Retina (tissue), 1 donor: ENCODE measurements at places on chromosomes 6 and 20.

GRCh38 chr6:167403427-167403826 is 78.5 kb downstream of the TTLL2 start:
- DNase-seq: no peak

DNA sequence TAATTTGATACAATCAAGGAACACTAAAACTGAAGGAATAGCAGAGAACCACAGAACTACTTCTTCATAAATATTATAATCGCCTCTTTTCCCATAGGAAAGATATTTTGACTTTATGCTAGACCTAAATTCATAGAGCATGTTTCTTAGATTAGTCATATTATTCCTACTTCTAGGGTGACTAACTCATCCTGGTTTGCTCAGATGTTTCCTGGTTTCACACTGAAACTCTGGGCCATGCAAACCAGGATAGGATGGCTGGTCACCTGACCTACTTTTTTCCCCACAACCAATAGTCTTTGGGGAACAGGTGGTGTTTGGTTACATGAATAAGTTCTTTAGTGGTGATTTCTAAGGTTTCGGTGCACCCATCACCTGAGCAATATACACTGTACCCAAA is 42.8 kb downstream of the MMS22L start:
- no peak for DNase-seq

GRCh38 chr20:16846006-16846405 is 97.8 kb downstream of the OTOR start:
- no peak for DNase-seq

GRCh38 chr20:1473246-1474220 is 6.9 kb upstream of the NSFL1C start:
- no peak for DNase-seq

DNA sequence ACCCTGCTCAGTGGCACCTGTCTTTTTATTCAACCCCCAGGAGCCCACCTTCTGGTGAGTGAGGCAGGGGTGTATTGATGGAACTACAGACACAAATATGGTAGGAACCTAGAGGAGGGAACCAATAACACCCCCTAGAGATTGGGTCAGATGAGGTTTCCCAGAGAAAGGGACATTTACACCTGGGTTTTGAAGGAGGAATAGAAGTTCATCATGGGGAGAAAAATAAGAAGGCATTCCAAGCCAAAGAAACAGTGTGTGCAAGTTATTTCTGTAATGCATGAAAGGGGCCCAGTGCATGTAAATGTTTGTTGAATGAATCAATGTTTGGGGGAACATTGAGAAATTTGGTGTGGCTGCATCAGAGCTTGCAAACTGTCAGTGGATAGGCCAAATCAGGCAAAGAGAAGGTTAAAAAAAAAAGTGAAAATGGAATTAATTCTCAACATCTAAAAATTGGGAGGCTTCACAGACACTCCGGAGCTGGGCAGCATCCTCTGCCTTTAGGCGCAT is 11.1 kb upstream of the KIAA1755 start:
- DNase-seq: no peak

DNA sequence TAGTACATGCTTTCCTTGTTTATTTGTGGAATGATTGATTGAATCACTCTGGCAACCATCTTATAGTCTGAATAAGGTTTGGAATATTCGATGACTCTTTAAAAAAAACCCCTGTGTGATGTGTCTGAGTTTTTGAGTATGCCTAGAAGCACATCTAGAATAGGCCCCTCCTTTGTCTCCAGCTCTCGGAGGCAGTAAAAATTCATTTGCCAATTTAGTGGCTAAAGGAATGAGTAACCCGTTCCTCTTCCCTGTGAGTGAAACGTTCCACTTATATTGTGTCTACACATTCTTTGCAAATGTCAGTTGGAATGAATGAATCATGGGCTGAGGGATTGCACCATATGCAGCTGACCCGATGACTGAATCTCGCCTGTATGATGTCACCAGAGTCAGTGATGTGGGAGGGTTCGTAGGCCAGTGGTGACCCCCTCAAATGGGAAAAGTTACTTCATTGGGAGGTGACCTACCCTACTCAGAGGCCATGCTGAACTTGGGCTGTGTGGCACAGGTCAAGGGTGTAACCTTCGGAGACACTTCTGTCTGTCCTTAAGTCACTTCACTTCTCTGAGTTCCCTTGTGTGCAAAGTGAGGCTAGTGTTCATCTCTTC is 21.6 kb downstream of the MOCS3 start:
- no peak for DNase-seq

DNA sequence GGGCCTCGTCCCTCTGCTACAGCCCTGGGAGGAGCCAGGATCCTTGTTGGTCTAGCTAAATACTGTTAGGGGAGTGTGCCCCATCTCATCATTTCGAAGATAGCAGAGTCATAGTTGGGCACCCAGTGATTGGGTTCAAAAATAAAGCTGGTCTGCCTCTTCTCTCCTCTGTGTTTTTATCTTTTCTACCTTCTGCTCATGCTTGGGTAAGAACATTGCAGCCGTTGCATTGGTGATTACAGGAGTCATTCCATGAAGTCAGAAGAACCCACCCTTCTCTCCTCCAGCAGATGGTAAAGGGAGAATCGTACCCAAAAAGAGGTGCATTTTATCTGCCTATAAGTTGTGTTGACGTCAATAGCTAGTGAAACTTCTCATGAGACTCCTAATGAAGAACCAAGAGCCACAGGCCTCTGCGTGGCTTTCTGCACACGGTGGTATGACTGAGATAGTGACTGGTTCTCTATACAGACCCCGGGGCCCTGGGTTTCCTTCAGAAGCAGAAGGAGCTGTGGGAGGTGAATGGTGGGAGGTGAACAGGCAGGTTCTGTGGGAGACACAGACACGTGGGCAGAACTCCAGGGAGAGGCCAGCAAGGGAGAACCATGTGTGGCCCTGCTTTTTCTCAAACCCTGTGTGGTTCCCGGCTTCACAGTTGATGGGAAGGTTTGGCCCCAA is 5.7 kb upstream of the FAM209A start:
- DNase-seq: no peak

DNA sequence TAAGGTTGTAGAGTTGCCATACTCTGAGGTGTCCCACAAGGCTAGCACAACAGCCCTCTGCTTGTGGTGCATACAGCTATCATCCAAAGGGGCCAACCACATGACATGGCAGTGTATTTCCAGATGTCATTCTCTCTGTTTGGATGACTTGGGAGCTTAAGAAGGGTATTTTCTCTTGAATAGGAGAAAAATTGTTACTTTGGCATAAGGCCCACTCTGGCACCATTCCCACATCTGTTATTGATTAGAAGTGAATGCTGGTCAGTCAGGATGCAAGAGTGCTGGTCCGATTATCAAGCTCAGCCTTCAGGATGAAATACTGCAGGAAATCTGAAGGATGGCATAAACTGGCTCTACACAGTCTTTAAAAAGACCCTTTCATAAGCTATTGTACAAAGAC is 83.6 kb upstream of the C20orf144 start:
- DNase-seq: no peak

DNA sequence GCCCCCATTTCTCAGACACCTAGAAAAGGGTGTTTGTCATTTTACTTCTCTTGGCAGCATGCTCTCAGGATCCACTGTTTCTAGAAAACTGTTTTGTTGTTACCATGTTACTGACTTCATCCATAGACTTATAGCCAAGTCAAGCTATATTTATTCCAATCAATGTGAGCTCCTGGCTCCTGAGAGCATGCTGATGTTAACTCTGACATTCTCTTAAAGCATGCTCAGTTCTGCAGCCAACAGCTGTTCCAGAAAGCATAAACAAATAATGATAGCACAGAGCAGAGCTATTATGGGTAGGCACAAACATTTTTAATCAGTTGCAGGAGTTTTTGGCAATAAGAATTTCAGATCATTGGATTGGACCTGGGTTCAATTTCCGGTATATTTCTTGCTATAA is 92.4 kb upstream of the CEP85L start:
- DNase-seq: no peak

DNA sequence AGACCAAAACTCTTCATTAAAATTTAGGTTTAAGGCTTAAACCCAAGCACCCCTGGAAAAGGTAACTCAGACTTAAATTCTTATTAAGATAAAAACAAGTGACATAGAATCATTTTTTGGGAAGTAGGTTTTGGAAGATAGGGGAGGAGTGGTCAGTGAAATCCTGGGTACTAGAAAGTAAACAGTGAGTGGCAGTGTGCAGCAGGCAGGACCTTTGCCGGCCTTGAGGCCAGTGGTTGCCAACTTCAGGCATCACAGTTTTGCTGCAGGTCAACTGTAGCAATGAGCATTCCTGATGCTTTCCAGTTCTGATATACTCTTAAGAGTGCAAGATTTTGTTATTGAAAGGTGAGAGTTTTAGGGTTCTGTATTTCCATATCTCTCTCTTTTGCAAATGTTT is 69.3 kb upstream of the SUPT3H start:
- no peak for DNase-seq

GRCh38 chr6:225121-225721 is 67.1 kb upstream of the DUSP22 start:
- DNase-seq: no peak

DNA sequence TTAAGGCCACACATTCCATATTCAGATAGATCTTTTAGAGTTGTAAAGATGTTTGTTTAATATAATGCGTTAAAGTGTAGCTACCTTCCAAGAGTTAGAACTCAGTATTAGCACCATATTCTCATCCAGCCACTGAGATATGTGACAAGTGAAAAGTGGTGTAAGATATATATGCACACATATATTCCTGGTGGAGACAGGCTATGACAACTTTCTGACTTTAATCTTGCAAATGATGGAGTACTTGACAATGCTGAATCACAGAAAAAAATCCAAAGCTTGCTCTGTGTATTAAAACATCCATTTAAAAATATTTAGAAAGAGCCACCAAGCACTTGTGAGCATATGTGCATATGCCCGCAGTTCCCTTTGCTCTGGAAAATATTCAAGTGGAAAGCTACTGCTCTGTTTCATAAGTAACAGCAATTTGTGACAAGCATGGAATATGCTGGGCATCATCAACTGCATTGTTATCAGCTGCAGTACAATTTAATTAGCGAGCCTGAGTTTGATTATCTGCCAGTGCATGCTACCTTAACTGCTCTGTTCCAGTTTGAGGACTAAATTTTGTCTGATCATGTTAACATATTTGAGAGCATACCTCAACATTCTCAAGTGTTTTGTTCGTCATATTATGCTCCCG is 64.8 kb downstream of the VIP start:
- DNase-seq: no peak

GRCh38 chr20:63248835-63249591 is 5.2 kb downstream of the NKAIN4 start:
- no peak for DNase-seq

- DNase-seq: no peak
Observed at GRCh38 chr6:165060720-165061119, 248.7 kb downstream of the C6orf118 start.

DNA sequence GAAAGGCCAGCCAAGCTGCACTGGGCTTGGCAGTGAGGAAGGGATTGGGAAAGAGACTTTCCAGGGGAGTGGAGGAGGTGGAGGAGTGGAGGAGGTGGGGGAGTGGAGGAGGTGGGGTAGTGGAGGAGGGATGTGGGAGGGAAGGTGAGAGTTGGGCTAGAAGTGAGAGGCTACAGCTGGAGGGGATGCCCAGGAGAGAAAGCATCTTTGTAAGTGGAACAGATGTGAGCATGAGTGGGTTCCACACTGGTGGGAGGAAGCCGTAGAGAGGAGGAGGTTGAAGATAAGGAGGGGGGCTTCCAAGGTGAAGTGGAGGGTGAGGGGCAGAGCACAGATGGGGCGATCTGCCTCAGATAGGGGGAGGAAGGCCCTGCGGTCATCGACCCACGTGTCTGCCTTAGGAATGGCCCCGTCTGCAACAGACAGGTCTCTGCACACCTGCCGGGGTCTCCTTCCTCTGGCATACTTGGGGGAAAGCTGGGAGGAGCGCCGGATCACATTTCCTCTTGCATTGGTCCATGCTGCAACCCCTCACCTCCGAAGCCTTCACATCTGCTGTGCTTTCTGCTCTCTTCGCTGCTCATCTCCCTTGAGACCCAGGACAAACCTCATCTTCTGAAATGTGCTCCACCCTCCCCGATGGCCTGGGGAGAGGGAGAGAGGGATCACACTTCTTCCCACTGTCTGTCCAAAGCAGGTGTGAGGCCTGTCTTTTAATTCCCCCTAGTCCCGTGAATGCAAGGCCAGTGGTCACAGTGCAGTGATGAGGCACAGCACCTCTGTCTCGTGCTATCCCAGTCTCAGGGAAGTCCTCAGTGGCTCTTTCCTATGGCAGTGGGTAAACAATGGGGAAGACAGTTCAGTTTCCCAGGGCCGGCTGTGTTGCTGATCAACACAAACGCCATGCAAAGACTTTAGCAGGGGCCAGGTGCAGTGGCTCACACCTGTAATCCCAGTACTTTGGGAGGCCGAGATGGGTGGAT is 48.6 kb upstream of the SNX9 start:
- peak; percentile 9 for DNase-seq

DNA sequence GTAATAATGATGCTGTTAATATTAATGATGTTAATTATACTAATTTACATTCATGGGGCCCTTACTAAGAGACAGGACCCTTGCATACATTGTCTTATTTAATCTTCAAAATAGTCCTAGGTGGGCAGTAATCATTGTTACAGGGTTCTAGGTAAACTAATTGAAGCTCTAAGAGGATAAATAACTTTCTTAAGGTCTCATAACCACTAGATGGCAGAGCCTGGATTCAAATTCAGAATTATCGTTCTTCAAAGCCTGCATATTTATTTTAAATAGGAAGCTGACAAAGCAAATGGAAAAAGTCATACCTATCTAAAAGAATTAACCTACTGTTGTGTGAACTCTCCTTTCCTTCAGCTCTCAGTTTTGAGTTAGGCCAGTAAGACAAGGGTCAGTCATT is 23.5 kb downstream of the PTCHD4 start:
- no peak for DNase-seq

DNA sequence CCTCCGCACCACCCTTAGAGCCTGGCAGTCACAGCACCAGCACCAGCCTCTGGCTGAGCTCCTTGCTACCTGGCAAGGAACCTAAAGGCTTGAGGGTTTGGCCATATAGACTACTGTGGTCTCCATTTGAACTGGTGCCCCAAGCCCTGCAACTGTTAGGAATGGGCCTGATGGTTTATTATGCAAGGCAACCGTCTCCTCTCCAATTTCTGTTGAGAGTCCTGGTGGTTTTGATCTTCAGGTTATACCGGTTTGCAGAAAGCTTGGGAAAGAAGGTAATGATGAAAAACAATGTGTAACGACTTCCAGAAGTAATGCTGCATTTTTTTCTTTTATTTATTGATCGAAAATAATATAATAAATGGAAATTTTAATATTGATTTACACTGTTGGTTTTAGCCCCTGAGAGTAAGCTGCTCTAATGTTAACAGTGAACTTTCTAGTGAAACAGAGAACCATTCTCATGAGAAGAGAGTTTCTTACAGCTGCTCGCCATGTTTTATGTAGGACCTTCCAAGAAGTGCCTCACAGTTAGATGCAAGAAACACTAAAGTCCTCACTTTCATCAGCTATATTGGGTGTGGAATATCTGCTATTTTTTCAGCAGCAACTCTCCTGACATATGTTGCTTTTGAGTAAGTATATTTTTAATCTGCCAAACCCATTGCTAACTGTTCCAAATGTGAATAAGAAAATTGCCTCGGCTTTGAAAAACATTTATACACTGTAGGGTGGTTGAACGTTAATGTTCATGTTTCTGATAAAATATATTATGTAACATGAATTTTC is 112.8 kb downstream of the ADGRG6 start:
- no peak for DNase-seq
